HuH-7.5 (cell line): ENCODE measurements at places on chromosomes 5 and 9.
A peak's percentile ranks its signal among the peaks of the same experiment; 100 is the strongest.

GRCh38 chr9:134861595-134862334 is 18.8 kb upstream of the FCN2 start:
- DNase-seq: no peak

DNA sequence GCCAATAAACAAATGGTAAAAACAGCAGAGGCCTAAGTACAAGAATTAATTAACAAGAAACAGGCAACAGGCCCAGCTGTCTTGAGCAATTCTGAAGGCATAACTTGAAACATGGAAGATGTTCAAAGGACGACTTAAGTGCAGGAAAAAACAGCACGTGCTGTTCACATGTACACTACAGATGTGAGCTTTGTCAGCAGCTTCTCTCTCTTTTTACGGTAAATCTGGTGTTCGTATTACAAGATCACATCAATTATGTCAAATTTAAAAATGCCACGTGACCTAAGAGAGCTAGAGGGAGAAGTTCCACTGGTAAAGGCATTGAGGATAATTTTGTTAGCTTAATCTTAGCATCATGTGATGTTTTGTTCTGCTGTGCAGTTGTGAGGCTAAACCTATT is 281.1 kb downstream of the PSAT1 start:
- DNase-seq: no peak

DNA sequence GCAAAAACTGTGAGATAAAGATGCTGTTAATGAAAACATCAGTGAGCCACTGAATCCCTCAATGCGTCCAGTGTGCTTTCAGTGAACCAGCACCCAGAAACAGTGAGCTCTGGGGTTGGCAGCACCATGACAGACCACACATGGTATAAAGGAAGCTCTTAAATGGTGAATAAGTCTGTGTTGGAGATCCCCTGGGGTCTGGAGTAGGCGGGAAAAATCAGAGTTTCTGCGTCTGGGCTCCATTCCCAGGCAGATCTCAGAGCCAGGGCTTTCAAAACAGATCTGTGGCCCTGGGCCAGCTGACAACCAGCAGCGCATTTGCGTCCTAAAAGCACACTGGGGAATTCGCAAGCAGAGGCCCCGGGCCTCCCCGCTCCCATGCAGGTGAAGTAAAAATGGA is 233.5 kb downstream of the FRMD3 start:
- no peak for DNase-seq

- no peak for DNase-seq
These were observed 59.1 kb upstream of the IER5L start for GRCh38 chr9:129237164-129237611.

- no peak for DNase-seq
These were observed 799.9 kb upstream of the TYRP1 start for GRCh38 chr9:11893331-11893730.

DNA sequence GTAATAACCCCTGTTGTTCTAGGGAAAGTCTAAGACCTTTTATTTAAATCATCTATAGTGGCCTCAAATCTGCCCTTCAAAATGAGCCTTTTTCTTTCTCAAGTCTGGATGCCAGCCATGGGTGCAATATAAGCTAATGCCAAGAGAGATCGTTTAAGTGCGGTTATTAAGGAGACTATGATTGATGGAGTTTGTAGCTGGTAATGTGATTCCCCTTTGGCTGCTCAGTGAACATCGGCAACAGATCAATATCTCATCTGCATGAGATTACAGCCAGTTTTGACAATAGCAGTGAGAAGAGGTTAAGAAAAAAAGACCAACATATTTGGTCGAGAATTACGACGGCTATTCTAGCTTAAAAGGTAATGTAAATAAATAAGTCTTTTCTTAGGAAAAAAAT is 1049.4 kb upstream of the NUDT12 start:
- DNase-seq: no peak

DNA sequence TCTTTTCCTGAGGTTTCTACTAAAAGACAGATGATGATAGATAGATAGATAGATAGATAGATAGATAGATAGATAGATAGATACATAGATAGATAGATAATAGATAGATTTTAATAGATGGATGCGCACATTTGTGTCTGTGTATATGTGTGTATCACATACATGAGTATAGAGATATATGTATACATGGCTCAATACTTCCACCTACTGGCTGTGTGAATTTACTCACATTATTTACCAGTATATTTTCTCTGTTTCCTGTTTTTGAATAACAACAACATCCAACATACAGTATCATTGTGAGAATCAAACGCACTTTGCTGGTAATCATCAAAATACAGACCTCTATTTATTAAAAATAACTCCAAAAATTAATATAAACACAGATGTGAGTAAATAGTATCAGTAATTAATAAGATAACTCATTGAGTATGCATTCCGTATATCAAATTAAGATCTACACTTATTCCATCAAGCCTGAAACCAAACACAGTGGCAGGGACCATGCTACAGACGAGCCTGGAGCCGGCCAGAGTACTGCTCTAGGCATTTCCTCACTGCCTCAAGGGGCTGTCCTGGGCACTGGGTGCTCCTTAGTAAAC is 338.0 kb downstream of the SEMA5A start:
- DNase-seq: peak; percentile 9

- no peak for DNase-seq
These were observed 689 bp downstream of the AK3 start for GRCh38 chr9:4740388-4740637.

DNA sequence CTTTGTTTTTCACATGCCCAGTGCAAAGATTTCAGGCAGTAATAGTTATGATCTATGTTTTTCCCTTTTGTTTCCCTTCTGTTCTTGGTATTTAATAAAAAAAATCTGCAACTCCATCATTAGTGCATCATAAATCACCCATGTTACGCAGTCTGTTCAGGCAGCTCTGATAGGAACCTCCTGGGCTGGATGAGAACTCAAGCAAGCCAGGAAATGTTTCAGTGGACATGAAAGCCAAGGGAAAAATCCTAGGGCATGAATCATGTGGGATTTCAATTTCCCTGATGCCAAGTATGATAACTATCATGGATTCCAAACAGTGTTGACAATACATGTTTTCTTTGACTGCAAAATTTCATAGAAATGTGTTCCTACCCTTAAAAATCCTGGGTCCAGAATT is 119.7 kb upstream of the TARS1 start:
- DNase-seq: no peak

DNA sequence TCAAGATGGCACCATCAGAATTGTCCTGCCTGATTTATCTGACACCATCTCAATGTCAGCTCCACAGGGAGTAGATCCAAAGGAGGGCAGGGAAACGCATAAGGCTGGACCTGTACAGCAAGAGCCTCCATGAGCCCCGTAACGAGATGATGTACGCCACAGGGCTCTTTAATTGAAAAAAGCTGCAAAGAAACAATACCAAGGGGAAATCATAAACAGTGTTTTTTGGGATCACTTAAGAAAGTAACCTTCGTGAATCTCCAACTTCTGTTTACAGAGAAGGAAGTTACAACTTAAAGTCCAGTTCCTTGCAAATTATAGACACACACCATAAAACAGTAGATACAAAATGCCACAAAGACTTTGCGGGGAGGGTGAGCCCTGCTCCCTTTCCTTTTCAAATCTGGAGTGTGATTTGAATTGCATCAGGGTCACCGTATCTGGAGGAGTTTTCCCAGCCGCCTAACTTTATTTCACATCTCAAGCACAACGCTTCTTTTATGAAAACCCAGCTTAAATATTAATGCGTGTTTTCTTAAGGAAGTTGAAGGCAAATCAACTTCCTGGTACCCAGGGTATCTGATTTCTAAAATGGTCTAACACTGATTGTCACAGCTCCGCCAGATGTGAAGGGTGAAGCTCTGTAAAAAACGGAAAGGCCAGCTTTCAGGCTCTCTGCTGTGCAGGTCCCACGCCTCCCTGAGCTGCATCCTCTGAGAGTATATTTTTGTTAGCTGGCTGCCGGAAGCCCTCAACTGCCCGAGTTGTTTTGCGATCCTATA is 88.9 kb downstream of the EBF1 start:
- DNase-seq: no peak

DNA sequence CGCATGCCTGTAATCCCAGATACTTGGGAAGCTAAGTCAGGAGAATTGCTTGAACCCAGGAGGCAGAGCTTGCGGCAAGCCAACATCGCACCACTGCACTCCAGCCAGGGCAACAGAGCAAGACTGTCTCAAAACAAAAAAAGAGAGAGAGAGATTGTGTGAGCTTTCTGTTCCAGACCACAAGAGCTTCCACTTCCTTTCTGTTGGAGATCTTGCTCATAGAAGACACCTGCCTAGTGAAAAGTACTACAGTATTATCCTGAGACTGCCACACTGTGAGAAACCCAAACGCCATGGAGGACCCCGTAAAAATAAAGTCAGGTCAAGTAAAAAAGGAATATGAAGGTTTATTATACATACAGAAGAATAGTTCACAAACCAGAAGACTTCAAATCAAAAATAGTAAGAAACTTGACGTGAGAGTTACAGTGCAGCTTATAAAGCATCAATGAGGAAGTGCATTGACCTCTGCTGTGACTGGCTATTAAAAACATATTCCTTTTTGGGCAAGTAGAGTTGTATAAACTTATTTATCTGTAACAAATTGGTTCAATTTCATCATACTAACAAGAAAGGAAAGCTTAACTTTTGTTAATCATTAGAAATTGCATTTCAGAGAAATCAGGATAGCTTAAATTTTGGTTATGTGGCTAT is 4.3 kb upstream of the EMB start:
- no peak for DNase-seq

- no peak for DNase-seq
These were observed 133.6 kb upstream of the CDKN2B start for GRCh38 chr9:22142671-22143070.

DNA sequence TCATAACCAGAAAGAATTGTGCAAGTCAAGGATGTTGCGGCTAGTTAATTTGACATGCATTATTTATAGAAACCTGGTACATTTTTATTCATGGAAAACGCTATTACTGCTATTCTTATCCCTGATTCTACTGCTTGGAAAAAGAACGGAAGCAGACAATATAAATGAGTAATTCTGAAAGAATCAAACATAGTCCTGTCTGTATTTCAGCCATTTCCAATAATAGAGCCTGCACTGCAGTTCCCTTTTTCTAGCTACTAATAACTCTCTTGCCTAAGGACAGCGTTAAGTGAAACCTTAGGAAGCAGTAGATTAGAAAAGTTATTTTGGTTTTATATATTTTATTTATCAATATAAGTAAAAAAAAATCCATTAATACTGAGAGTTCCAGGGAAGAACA is 414.9 kb downstream of the CYLC2 start:
- DNase-seq: no peak

- no peak for DNase-seq
These were observed 128.4 kb upstream of the ADRA1B start for GRCh38 chr5:159787837-159788236.

DNA sequence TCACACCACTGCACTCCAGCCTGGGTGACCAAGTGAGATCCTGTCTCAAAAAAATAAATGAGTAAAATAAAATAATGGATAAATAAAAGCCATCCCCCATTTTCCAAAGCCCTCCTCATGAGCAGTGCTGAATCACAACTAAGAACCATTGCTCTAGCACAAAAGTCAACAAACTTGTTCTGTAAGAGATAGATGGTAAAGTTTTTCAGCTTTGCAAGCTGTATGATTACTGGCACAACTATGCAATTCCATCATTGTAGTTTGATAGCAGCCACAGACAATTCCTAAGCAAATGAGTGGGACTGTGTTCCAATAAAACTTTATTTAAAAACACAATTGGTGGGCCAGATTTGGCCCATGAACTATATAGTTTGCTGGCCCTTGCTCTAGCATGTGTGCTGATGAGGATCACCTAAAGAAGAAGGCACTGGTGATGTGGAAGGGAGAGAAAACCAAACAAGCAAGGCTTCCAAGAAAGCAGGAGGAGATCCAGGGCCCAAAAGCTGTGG is 64.6 kb downstream of the NEURL1B start:
- no peak for DNase-seq

DNA sequence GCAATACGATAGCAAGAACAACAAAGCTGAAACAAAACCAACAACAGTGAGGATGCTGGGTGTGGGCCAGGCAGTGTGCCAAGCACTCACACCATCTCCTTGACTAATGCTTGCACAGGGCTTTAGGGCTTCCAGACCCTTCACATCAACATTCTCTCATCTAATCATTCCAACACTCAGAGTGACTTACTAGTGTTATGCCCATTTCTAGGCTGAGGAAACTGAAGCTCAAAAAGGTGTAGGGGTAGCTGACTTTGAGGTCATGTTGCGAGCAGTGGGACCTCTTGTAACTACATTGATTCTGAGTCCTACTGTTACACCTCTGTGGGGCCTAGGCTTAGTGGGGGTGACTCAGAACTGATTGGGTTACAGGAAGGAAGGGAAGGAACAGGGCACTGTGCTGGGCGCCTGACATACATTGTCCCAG is 9.7 kb downstream of the ANGPTL2 start:
- no peak for DNase-seq

- no peak for DNase-seq
These were observed 9.7 kb upstream of the RIOK2 start for GRCh38 chr5:97192580-97193354.

GRCh38 chr9:16058131-16058549 is 505.3 kb downstream of the CCDC171 start:
- DNase-seq: no peak

DNA sequence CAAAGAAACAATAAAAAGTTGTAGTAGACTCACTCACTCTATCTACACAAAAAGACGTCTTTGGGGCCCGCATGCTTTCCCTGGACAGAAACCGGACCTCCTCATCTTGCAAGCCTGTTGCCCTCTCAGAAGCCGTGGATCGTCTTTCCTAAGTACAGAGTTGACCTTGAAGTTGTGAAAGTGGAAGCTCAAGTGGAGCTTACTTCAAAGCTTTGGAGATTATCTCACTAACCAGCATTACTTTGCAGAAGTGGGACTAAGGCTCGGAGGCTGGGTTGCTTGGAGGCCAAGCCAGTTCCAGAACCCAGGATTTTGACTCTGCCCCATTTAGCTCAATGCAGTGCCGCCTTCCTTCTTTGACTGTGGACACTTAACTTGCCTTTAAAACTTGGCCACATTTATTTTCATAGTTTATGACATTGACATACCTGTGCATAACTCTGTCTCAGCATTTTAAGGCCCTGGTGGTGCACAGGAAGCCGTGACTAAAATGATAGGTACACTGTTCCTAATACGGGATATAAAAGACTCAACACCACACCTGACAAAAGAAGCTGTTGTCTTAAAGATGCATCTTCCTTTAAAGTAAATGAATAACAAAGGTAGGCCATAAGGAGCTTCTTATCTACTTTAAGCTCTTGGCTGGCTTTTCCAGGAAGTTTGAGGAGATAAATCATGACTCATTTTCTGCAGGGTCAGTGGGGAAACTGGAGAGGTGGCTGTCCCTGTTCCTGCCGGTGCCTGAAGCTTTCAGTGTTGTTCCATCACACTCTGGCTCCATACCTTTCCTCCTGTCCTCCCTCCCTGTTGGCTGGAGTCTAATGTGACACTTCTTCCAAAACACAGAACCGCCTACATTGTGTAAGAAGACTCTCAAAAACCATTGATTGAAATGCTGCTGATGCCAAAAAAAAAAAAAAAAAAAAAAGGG is 10.7 kb downstream of the SLC25A25 start:
- no peak for DNase-seq
